ENCODE measurements at places on chromosomes 12 and 14. TPM values are rescaled to one million over a fixed set of nuclear protein-coding genes. Genes with fewer than 3 reads are reported as not detected.

GRCh38 chr12:93967454-93967853 is 180.9 kb upstream of the PLXNC1 start:
- DNase-seq, result no peak

DNA sequence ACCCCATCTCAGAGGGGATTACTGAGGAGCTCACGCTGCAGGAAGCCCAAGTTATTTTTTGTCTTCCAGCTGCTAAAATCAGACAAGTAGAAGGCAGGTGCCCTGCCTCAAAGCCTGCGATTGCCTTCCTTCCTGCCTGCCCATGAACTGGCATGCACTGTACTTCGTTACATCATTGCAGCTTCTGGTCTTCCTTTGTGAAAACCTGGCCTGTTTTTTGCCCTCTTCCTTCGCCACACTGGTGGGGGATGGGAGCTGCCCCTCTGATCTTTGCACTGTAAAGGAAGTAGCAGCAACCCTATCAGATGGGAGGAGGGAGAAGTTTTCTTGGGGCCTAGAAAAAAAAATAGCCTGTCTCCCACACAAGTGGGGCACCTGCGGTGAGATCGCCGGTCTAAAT is 1098.7 kb downstream of the BCL11B start:
- no peak for DNase-seq

DNA sequence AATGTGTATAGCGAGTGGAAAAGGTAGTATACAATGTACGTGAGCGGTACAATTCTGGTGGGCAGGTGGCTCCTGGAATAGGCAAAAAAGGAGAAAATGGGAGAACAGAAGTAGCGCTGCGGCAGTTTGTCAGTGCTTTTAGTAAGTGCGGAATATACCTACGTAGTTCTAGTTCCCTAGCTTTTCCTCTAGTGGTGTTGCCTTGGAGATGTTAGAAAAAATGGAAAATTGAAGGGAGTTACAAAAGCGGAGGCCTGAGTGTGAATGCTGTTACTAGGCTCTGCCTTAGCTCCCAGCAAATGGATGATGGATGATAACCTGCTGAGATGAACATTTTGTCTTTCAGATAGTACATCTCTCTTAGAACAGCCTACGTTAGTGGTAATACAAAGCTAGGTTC is 1.1 kb downstream of the TTC8 start:
- no peak for DNase-seq

DNA sequence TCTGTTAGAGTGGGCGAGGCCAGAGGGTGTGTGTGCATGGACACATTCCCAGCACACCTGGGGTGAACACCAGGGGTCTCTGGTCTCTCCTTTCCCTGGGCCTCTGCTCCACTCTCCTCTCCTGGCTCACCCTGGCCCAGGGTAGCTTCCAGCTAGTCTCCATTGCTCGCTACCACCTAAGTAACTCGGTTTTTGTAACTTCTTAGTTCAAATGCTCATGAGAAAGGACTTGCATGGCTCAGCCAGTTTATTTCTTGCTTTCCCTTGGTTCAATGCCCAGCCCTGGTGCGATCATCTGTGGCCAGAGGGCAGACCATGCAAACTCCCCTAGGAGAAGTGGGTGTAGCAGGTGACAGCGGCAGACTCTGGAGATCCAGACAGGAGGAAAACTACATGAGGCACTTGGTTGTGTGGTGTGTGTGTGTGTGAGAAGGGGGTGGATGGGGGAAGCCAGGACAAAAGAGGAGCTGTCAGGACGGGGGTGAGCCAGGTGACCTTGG is 8.9 kb upstream of the ACVR1B start:
- DNase-seq, result no peak

DNA sequence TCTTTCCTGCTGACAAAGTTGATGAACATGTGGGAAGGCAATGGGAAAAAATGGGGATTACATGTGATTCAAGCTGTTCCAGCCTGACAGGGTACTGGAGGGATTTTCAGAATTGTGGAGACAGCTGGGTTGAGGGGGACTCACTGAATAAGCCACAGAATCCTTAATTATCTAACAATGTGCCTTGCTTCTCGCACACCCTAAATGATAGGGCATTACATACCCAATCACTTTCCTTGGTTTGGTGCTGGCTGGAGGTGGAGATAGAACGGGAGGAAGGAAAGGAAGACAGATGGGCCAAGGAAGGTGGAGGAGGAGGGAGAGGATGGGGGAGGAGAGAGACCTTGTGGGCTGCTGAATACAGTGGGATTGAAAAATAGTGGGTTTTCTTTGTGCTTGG is 20.7 kb downstream of the PELI2 start:
- no peak for DNase-seq

Gene CD163
- total RNA-seq, result not detected

DNA sequence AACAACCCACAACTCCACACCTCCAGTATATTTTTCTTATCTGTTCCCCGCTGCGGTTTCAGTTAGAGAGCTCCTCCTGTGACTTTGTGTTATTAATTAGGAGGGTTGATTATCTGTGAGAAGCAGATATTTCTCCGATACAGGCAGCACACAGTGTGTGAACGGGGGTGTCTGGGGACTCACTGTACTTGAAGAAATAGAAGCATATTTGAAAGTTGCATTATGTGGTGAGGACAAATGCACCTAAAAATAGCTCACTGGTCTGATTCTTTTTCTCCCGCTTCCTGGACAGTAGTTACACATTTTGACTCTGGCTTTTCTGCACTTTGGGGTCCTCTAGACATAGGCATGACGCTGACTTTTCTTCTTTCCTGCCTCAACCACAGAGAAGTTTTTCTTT is 277.7 kb downstream of the VRK1 start:
- DNase-seq, result no peak

DNA sequence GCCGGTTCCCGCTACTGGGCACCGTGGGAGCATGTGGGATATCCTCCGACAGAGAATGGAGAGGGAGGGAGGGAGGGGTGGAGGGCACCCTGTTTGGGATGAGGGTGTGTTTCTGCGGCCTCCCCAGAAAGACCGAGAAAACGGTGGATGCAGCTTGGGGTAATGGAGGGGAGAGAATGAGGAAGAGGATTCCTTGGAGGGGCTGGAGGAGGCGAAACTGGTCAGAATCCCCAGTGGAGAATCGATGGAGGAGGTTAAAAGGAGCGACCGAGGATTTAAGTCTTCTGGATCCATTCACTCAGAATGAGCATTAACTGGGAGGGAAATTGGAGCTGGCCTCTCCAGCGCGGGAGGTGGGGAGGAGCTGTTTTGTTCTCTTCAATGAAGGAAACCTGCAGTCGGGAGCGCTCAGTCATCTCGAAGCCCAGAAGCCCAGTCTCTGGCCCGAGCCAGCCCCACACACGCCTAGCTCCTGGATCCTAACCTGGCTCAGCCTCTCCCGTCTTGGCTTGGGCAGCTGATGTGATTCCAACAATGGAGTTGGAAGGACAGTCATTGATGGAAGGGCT is 581 bp downstream of the ARG2 start:
- no peak for DNase-seq

DNA sequence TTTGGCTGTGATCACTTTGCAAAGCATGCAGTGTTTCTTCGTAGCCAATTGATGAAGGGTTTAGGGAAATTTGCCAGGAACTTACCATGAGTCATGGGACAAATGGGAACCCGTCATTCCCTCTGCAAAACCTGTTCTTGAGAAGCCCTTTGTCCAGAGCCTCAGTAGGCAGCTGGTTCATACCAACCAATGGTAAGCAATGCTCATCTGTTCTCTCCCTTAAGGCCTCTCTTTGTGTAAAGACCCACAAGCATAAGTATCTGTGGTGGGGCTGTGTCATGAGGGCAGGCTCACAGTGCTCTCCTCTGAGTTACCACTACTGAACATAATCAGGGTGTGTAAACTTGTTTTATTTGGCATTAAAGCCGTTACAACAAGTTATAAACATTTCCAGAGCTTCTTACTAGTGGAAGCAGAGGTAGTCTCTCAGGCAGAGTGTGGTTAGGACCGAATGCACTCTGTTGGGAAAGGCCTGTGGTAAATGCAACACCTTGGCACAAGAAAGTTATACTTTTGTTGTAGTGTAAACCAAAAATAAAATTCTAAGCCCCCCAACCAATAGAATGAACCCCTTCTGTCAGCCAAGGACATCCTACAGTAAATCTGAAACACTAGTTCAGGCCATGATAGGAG is 119.8 kb downstream of the SINHCAF start:
- DNase-seq, result no peak

Gene RHNO1
- 18.8 TPM for total RNA-seq

DNA sequence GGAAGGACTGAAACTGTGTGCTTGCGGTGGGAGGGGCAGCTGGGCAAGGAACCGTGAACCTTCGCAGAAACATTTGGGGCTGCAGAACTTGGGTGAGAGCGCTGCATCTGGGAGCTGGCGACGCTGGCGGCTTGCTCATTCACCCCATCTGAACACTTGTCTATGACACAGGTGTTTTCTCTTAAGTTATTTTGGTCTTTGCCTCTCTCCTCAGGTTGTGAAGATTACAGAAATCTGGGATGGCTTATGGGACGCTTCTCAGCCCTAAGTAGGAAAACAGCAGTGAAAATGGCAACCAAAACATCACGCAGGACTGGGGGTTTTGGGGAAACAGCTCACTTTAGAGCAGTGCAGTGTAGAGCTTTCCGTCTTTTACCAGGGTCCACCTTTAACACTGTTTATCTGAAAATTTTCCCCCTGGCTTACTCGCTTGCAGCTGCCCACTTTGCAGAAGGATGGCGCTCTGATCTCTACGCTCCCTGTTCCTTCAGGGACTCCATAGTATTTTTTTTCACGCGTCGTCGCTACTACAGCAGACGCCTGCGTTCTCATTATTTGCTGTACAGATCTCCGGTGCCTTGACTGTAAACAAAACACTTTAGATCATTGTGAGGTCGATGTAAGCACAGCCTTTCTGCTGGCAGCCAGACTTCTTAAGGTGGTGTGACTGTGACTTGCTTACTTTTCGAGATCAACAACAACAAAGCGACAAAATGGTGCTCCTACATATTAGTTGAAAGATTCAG is 2.7 kb upstream of the CDKN1B start:
- no peak for DNase-seq

Gene KRT79
- total RNA-seq, result 0.31 TPM

DNA sequence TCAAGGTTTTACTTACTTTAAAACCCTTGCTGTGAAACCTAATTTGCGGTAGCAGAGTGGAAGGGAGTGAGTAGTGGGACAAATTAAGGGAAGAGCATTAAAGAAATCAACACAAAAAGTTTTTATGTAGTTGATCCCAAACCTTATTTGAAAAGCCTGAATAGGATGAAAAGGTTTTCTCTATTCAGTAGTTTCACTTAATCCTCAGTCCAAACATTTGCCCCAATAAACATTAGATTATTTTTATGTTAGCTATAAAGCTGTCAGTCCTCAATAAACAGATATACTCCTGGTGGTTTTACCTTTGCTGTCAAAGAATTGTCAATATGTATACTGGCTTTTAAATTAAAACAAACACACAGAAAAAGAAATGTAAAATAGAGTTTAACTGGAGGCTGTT is 136.0 kb downstream of the PAX9 start:
- no peak for DNase-seq

- DNase-seq, result no peak
Measured at GRCh38 chr12:90896821-90897220, 58.2 kb downstream of the CCER1 start.

Gene HOXC12
- total RNA-seq, result not detected

DNA sequence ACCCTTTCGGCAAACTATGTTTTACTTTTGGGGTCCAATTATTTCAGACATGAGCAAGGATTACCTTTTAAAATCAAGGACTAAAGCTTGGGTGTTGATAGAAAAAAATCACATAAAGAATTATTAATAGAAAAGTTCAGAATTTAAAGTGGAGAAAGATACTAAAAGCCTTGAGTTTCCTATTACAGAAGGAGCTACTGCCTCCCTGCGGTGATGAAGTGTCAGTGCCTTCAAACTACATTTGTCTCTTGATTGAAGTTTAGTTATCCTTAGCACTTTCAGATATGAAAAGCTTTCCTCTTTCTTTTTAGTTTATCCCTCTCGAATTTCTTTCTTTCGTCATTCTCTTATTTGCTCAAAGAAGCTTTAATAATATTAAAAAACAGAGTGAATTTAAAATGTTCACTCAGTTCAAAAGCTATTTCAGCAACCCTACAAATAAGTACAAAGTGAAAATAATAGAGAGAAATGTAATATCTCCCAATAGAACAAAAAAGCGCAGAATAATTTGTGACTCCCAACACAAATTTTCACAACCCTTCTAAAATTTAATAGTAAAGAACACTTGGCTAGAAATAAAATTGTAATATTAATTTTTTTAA is 87.6 kb downstream of the SEC23A start:
- no peak for DNase-seq

GRCh38 chr12:1122786-1123185 is 131.8 kb downstream of the ERC1 start:
- no peak for DNase-seq

DNA sequence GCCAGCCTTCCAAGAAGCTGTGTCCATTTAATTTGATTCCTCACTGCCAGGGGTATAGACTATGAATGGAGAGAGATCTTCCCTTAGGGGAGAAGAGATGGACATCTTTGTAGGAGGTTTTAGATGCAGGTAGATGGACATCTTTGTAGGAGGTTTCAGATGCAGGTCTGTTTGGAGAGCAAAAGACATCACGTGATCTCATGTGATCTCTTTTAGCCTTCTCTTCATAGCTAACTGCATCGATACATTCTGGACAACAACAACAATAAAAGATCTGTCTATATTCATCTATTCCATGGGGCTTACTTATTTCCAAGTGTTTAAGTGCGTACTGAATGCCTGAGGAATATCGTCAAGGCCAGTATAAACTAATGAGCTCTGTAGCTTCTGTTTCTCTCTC is 163.2 kb downstream of the PAX9 start:
- DNase-seq, result no peak

DNA sequence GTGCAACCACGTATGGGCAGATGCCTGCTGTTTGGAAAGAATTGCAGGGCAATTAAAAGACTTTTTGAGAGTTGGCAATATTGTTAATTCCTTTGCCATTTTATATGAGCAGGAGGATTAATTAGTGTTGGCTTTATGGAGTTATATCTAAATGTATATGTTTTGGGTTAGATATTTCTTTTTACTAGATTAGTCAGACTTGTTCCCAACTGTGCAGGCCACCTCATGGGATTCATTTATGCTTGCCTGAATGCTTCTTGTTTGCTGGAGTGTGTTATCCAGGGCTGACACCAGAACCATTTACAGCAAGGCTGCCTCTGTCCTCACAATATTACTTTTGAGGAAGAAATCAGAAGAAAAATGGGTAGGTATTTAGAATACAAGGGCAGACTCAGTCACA is 192.5 kb downstream of the KTN1 start:
- DNase-seq, result no peak

- DNase-seq, result no peak
Measured at GRCh38 chr12:25200703-25201102, 5.7 kb downstream of the ETFRF1 start.

- no peak for DNase-seq
Measured at GRCh38 chr12:38123566-38124246, 192.9 kb upstream of the ALG10B start.

GRCh38 chr14:94021416-94022157 is 4.6 kb upstream of the OTUB2 start:
- no peak for DNase-seq

Gene OTUB2
- 0.99 TPM for total RNA-seq

Gene SCAF11
- 141 TPM for total RNA-seq

Gene THTPA
- total RNA-seq, result 11.8 TPM

DNA sequence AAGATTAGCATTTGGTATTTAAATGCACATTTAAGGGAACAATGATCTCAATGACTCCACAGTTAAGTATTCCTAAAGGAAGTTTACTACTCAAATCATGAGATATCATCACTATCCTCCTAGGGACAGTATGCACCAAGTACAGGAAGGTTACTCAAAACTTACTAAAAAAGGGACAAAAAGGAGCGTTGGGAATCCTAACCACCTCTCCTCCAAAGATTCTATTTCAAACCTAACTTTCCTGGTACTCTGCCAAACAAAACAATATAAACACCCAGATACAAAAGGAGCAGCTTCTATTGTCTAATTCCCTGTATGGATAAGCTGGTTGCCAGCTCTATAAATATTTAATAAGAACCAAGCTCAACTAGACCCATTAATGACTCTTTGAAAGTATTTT is 377.7 kb downstream of the NUAK1 start:
- DNase-seq, result no peak

All from chondrocyte (in vitro differentiated cells).